ENCODE measurements at places on chromosomes 6 and 20. TPM values are rescaled to one million over a fixed set of nuclear protein-coding genes. Genes with fewer than 3 reads are reported as not detected.

GRCh38 chr6:138988469-138988834 lies 399 bp upstream of the REPS1 start:
- no peak for DNase-seq

DNA sequence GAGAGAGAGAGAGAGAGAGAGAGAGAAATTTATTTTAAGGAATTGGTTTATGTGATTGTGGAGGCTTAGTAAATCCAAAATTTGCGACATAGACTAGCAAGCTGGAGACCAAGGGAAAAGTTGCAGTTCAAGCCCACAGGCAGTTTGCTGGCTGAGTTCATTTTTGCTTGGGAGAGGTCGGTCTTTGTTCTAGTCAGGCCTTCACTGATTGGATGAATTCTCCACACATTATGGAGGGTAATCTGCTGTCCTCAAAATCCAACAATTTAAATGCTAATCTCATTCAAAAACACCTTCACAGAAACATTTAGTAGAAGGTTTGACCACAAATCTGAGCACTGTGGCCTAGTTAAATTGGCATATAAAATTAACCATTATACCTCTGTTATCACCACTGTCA lies 439.6 kb downstream of the EPM2A start:
- DNase-seq = no peak

Gene SULF2
- 18.1 TPM for total RNA-seq

- no peak for DNase-seq
These were observed 940.2 kb downstream of the GRIK2 start for GRCh38 chr6:102333736-102334135.

Gene SLC17A4
- total RNA-seq = not detected

- no peak for DNase-seq
These were observed 5.3 kb downstream of the ULBP3 start for GRCh38 chr6:150063640-150064039.

DNA sequence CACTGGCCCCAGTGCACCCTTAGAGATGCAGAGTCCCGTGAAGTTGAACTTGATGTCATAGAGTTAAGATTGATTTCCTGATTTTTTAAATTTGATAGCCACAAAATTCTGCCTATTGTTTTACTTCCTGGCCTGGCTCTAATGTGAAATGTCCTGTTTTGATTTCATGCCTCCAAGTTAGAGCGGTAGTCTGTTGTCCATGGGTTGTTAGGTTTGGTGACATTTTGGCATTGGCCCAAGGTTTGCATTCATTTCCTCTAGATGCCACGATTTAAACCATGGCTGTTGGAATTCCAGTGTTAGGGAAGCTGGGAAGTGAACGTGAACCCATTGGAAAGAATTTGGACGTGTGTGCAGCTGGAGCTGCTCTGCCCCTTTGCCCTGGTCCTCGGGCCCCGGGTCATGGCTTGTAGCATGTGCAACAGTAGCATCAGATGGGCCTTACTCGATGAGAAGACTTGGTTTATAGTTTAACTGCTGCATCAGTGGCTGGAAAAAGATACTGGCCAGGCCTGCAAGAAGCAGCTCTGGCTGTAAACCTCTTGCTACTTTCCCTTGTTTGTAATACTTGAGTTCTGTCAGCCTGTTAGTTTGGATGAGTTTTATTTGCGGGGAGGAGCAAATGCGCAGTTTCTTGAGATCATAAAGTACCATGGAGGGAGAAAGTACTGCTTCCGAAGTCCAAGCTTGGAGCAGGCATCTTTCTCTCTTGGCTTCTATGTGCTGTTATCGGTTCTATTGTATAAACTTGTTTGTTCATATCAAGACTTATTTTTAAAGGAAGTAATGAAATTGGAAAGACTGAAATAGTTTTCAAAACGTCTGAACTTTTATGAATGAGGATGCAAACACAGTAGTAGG lies 121.4 kb upstream of the CLDN20 start:
- no peak for DNase-seq

DNA sequence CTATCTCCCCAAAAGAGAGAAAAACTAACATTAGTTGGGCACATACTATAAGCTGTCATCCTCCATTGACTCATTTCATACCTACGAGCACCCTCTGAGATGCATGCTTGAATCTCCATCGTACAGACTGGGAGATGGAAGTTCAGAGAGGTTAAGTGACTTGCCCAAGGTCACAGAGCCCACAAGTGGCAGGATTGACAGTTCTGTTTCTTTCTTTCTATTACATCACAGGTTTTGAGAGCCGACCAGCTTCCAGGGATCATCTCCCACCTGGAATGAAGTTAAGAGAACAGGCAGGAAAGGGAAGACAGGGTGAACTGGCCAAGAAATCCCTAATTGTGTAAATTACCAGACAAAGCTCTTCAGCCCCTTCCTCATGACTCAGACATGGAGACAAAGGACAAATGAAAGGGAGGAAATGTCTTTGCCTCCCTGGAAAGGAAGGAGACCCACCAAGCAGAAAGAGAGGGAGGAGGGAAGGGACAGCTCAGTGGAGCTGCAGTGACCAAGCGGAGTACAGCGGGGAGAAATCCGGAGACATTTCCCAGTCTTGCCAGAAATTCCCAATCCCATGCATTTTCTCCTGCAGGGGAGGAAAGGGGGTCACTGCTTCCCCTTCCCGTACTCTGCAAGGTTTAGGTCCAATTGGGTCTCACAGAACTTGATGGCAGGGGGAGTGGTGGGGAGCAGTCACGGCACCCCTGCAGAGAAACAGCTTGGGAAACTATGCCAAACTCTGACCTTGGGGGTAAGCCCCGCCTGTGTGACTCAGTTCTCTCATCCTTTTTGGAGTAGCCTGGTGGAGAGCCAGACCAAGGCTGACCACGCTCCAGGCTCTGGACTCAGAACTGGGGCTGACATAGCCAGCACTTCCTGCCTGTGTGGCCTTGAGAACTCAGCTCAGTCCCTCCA lies 154.3 kb downstream of the ANKRD60 start:
- DNase-seq = no peak

Gene CCN6
- not detected for total RNA-seq

DNA sequence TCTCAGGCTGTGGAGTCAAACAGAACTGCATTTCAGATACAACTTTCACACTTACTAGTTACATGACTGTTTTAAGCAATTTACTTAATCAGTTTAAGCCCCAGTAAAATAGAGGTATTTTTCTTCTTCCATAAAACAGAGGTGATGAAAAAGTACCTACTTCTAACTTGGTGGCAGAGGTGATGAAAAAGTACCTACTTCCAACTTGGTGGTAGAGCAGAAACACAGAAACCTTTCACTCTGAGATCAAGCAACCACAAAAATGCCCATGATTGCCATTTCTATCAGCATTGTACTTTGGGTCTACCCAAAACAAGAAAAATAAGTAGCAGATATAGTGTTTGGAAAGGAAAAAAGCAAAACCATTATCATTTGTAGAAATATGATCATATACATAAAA lies 148.7 kb downstream of the OPRM1 start:
- no peak for DNase-seq

DNA sequence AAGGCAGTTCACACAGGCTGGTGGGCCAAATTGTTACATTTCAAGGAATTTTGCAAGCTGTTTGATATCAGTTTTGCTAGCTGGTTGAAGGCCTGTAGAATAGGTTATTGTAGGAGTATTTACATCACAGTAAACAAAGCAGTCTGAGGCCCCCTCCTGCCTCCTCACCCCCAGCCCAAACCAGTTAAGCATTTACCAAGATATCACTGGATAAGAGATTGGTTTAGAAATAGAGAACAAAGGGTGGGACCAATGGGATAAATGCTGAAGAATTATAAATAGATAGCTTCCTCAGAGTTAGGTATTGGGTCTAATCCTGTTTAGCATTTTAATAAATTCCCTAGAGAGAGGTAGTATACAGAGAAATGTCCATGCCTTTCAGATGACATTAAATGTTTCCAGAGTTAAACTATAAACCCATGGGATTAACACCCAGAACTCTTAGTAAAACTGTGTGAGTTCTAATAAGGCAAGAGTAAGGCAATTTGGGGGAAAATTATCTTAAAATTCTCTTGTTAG lies 2.3 kb upstream of the PHACTR2 start:
- no peak for DNase-seq

DNA sequence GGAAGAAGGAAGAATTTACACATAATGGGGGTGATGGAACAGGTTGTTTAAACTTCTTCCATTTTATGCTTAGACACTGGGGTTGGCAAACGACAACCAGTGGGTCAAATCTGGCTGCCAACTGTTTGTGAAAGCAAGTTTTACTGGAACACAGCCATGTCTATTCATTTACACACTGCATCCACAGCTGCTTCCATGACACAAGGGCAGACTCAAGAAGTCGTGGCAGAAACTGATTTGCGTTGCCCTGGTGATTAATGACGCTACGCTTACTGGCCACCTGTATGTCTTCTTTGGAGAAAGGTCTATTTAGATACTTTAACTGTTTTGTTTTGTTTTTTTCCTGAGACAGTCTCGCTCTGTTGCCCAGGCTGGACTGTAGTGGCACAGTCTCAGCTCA lies 19.0 kb downstream of the CTCFL start:
- DNase-seq = no peak

Gene MCCD1
- total RNA-seq = not detected

GRCh38 chr20:20430066-20430465 lies 62.2 kb downstream of the INSM1 start:
- DNase-seq = no peak

Gene MAPK13
- total RNA-seq = 39.2 TPM

- no peak for DNase-seq
These were observed 118.8 kb upstream of the AFDN start for GRCh38 chr6:167707686-167708500.

DNA sequence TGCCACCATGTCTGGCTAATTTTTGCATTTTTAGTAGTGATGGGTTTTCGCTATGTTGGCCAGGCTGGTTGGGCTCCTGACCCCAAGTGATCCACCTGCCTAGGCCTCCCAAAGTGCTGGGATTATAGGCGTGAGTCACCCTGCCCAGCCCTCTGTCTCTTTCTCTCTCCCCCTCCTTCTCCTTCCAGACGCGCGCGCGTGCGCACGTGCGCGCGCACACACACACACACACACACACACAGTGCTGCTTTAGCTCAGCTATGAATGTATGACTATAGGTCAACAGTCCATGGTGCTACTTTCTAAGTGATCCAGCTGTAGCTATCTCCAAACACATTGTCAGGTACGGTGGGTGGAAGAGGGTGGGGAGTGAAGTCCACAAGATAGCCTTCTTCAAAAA lies 449.5 kb downstream of the PHF3 start:
- DNase-seq = no peak

- DNase-seq = no peak
These were observed 46.3 kb downstream of the SOD2 start for GRCh38 chr6:159646733-159647132.

- no peak for DNase-seq
These were observed 102.3 kb downstream of the HTR1B start for GRCh38 chr6:77361018-77361417.

Gene GPR6
- not detected for total RNA-seq

Gene ZC2HC1B
- total RNA-seq = 0.49 TPM

GRCh38 chr6:33418690-33419291 lies 884 bp upstream of the CUTA start:
- no peak for DNase-seq

GRCh38 chr20:4949833-4950178 lies 51.5 kb downstream of the SLC23A2 start:
- no peak for DNase-seq

Gene AKAP12
- not detected for total RNA-seq
